Stimulated activated CD4-positive, alpha-beta T cell treated with anti-CD3 and anti-CD28 coated beads, Interleukin-15, amount 100 ng/mL, for 24 hours (primary cell): ENCODE measurements at places on chromosomes 7 and 10.

GRCh38 chr10:82084904-82085303 lies 209.9 kb downstream of the NRG3 start:
- no peak for DNase-seq

GRCh38 chr7:156109076-156109475 lies 296.8 kb upstream of the SHH start:
- DNase-seq: no peak

- no peak for DNase-seq
Measured at GRCh38 chr7:82284936-82285519, 158.5 kb downstream of the CACNA2D1 start.

- DNase-seq: no peak
Measured at GRCh38 chr10:3531670-3532069, 253.3 kb downstream of the KLF6 start.

- no peak for DNase-seq
Measured at GRCh38 chr7:30968747-30969603, 5.2 kb downstream of the GHRHR start.

DNA sequence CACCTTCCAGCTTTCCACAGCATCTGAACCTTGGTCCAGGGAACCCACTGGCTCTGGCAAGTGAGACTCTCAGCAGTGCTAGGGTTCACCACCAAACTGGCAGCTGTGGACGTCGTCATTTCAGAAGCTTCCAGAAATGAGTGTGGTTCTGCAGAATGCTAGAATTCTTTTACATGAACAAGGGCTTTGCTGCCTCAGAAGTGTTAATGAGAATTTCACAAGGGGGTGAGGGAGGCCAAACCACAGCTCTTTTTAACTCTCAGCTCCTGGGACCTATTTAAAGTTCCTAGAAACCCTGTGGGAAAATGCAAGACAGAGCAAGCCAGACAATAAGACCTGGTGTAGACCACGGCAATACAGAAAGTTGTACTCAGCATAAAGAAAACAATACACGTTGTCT lies 129.3 kb upstream of the BET1 start:
- no peak for DNase-seq

- DNase-seq: no peak
Measured at GRCh38 chr10:20977300-20977699, 80.2 kb upstream of the NEBL start.

- no peak for DNase-seq
Measured at GRCh38 chr10:80501913-80502521, 35.7 kb upstream of the SH2D4B start.

DNA sequence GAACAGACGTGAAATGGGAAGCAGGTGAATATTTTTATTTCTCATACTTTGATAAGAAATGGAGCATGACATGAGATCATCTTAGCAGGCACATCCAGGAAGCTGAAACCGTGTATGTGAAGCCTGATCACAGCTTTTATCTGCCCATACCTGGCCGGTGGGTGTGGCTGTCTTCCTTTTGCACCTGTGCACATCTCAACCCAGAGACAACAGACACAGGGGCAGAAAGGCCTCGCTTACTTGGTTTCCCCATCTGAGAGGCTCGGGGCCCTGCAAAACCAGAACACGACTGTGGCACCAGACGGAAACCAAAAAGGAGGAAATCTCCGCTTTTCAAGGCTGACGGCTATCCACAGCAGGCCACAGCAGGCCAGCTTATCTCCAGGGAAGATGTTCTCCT lies 116.4 kb downstream of the TCERG1L start:
- no peak for DNase-seq

- no peak for DNase-seq
Measured at GRCh38 chr10:70540789-70541360, 61.7 kb downstream of the PRF1 start.

DNA sequence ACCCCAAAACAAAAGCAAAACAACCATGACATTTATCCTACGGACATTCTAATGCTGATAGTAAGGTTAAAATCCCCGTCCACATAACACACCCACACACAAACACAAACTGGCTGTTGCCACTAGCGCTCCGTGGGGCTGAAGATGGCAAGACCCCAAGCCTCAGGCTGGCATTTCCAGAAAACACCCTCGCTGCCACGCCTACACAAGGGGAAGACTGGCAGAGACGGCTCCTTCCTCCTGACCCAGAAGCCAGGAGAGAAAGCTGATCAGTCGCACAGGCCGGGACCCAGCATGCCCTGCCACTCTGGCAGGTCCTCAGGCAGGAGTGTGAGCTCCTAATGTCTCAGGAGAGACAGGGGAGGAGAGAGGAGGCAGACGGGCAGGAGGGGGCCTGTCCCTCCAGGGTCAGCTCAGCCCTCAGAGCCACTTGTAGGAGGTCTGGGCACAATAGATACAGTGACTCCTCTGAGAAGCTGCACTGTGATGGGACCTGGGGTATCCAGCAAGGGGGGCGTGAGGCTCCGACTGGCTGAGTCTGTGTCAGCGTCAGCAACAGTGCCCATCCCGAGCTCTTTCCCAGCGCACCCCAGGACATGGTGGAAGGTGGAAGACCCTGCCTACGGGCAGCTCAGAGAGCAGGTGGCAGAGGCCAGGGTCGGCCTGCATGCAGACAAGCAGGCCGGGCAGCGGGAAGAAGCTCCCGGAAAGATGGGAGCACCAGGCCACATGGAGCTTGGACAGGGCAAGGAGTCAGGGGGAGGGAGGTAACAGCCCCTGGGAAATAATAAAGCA lies 326.9 kb downstream of the PTPRN2 start:
- no peak for DNase-seq

GRCh38 chr7:122919643-122920181 lies 33.5 kb upstream of the CADPS2 start:
- DNase-seq: no peak

DNA sequence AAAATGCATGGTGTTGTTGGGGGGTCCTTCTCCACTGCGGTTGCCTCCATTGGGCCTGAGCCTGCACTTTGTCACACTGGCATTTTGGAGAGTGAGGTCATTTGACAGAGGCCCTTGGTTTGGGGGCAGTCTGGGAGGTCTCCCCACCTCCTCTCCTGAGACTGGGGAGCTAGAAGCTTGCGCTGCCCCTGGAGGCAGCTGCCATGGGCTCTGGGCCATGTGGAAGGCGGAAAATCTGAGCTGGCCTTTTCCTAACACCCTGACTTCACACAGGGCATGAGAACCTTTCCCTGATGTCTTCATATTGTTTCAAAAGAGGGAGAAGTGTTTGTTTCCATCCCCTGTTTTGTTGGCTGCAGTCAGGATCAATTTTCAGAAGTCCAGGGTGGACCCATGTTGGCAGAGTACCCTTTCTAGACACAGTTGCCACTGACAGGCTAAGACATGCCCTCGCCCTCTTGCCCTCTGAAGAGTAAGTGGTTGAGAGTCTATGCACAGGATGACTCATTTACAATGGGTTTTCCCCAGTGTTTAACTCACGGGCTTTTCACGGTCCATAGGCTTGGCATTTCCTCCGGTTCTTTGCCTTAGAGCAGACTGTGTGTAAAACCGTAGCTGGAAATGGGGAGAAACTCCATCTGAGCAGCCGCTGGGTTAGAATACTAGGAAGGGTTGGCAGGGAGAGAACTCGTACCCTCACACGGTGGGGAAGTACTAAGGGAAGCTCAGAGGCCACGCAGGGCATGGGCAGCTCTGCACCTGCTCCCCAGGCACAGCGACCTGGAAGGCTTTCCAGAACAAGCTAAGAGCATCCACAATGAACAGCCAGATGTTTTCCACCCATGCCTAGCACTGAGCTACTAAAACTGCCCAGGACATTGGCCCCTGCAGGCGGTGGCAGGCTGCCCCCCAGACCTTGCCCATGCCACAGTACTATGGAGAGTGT lies 655.0 kb downstream of the SDK1 start:
- peak; percentile 14 for DNase-seq

- no peak for DNase-seq
Measured at GRCh38 chr7:70589590-70589989, 542.4 kb upstream of the GALNT17 start.

- DNase-seq: peak; percentile 95
Measured at GRCh38 chr10:6050801-6051445, 11.2 kb downstream of the IL2RA start.

- DNase-seq: no peak
Measured at GRCh38 chr7:91128683-91129348, 135.4 kb upstream of the FZD1 start.

- DNase-seq: no peak
Measured at GRCh38 chr10:101967119-101967518, 88.9 kb downstream of the ARMH3 start.

DNA sequence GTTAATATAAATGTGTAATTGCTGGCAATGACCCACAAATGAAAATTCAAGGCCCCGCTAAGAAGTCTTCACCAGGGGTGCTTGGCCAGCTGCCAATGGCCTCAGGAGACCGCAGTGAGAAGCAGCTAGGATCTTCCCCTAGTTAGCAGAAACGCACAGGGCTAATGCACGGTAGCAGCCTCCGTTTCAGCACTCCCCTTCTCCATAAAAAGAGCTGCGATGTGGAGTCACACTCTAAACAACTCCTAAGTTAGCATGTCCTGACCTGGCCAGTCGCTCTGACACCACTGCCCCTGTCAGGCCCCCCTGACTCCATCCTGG lies 139.0 kb downstream of the SEPTIN14 start:
- no peak for DNase-seq

GRCh38 chr10:110957606-110958005 lies 38.2 kb downstream of the SHOC2 start:
- no peak for DNase-seq

- DNase-seq: no peak
Measured at GRCh38 chr10:88386204-88386788, 196.8 kb downstream of the RNLS start.

DNA sequence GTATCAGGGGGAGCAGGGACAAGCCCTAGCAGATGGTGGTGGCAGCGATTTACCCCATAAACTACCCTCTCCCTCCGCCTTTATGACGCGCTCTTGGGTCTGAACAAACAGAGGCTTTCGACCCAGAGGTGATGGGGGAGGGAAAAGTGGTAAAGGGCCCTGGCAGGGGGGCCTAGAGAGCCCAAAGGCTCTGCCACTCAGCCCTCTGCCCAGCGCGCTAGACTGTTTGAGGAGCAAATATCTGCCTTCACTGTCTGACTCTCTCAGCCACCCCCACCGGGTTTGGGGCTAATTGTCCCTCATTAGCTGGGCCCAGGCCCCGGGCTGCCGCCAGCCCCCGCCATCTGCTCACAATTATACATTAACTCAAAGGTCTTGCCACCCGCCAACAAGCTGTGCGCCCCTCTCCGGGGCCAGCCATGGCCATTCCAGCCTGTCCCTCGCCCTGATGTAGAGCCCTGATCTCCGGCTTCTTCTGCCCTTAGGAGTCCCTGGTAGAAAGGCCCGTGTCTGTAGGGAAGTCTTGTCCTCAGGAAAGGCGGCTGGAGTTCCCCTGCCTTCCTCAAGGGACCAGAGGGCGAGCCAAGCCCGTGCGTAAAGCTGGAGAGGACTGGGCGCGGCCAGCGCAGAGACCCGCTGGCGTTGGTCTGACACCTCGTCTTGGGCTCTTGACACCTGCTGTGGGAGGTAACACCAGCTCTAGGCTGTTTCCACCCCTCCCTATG lies 1.9 kb upstream of the PAX4 start:
- DNase-seq: no peak

DNA sequence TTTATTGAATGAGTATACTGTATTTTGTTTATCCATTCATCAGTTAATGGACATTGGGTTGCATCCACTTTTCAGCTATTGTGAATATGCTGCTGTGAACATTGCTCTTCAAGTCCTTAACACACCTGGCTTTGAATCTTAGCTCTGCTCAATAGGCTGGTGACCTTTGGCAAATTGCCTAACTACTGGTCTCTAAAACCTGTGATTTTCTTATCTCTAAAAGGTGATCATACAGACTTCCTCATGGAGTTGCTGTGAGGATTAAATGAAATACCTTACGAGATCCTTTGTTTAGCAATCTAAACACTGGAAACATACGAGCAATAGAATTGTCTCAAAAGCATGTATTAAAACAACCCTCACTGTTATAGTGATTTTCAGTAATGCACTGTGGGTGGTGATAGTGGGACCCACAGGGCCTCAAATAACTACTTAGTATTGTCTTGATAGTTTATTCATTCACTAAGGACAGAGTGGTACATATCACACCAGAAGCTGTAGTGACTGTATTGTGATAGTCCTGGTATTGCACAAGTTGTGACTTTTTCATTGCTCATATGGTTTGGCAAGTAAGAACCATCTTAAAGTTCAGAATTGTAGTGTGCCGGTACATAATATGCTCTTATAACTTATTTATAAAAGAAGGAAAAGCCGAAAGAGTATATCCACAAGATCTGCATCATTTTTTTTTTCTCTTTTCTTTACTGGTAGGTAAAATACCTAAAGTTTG lies 257.6 kb downstream of the EXOC4 start:
- no peak for DNase-seq

- no peak for DNase-seq
Measured at GRCh38 chr10:52318822-52319464, 4.9 kb downstream of the DKK1 start.

DNA sequence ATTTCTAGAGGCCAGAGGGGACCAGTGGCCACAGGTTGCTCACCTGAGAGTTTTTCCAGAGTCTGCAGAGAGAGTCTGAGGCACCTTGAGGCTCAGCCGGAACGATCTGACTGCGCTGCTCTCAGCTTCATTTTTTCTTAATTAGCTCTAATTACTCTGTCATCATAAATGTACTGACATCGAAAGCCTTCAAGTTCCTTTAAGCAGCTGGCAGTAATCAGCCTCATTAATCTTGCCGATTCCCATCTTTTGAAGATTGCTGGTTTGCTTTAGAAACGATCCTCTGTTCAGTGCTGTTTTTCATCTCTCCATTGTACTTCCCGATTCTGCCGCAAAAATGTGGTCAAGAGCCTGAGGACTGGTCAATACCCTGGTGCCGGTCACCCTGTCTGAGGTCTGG lies 454.7 kb downstream of the TYW1 start:
- DNase-seq: no peak

DNA sequence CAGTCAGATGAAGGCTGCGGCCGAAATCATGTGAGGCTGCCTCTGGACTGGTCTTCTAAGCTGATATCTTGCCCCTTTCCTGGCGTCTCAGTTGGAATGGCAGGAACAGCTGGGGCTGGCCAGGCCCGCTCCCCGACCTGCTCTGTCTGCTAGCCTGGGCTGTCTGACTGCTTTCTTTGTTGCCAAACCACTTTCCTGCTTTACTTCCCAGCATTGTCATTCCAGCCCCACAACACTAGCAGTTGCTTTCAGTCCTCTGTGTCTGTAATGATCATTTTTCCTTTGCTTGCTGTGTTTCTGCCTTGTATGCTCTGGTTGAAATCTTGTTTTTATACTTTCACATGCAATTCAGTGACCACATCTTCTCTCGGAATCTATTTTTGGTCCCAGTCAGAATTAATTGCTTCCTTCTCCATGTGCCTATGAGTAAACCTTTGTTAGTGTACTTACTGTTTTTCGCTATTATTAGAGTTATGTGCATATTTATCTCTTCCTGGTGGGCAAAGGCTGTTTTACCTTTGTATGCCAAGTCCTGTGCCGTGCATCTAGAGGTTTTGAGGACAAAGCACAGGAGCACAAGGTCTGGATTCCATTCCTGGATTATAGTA lies 21.6 kb downstream of the PRPF18 start:
- no peak for DNase-seq

GRCh38 chr10:110349831-110350230 lies 45.1 kb upstream of the SMNDC1 start:
- DNase-seq: no peak

- no peak for DNase-seq
Measured at GRCh38 chr10:89516149-89516832, 19.1 kb downstream of the SLC16A12 start.
